ENCODE measurements at places on chromosomes 3 and 15.

- DNase-seq = no peak
These were observed 64.7 kb downstream of the KLF15 start for GRCh38 chr3:126292318-126293070.

GRCh38 chr3:16456784-16457415 lies 56.6 kb downstream of the RFTN1 start:
- DNase-seq = no peak

DNA sequence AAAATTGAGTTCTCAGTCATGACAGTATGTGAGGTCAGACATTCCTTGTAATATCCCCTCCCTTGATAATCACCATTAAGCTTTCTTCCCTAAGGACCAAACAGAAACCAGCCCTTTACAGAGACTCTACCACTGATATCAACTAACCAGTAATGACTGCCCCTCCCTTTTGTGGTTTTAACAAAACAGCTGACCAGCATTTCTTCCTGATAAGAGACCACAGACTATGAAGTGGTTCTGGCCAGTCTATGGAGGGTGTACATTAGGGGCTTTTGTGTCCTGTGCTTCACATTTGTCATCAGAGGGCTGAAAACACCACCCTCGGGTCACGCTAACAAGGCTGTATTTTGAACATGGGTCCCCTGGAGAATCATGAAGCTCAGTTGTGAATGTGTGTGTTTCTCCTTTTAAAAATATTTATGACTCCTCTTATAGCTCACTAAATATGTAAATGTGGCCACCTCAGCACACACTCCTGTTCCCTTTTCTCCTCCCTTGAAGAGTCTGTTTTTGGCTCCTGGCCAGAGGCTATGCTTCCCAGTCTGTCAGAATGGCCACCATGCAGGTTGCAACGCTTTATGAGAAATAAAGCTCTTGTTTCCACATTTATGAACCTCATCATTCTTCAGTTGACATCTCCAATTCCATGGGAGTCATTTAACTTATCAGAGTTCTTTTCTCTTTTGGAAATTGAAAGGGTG lies 239.3 kb downstream of the CPNE4 start:
- DNase-seq = no peak

GRCh38 chr15:88258093-88258641 lies 1.6 kb upstream of the NTRK3 start:
- peak; percentile 33 for DNase-seq

- DNase-seq = no peak
These were observed 65.2 kb downstream of the CERS3 start for GRCh38 chr15:100463515-100463914.

GRCh38 chr3:159721324-159721723 lies 267.3 kb upstream of the IL12A start:
- DNase-seq = no peak

DNA sequence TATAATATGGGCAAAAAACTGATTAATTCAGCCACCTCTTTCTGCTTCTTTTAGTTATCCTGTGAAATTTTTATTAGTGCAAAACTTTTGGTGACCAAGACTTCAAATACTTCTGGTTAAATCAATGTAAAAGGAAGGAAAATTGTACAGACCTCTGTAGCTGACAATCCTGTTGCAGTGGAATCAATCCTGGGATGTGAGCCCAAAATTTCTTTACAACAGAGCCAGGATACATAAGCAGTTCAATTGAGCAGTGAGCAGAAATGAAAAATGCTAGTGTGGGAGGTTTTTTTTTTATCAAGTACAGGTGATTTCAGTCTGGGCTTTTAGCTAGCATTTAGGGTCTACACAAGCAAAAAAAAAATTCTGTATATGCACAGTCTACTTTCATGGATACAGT lies 398.0 kb downstream of the OTOL1 start:
- DNase-seq = no peak

- DNase-seq = no peak
These were observed 4.1 kb downstream of the FOXP1 start for GRCh38 chr3:71579326-71579934.

GRCh38 chr3:37259291-37259690 lies 84.9 kb upstream of the LRRFIP2 start:
- no peak for DNase-seq

DNA sequence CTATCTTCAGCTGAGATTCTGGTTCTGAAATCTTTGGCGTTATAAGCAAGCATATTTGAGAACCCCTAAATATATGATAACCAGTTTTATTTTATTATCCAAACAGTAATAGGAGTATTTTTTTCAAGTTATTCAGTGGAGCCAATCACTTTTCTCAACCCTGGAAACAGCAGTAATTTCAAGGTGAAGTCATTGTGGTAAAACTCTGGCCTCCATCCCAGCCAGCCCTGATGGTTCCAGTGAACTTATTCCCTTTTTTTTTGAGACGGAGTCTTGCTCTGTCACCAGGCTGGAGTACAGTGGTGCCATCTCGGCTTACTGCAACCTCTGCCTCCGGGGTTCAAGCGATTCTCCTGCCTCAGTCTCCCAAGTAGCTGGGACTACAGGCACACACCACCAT lies 545.4 kb upstream of the IL12A start:
- no peak for DNase-seq

DNA sequence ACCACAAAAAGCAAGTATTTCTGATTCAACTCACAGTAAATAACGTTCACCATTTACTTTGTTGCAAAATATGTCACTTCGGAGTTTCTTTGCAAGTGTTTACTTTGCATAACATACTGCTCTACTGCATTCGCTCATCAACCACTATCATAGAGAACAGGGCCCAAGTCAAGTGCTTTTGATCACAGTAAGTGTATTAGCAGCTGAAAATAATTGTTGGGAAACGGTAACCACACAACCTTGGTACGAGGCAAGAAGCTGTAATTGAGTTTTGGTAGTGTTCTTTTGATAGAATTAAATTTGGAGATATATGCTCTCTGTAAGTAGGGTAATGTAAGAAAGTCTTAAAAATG lies 80.1 kb downstream of the SATB1 start:
- DNase-seq = no peak

DNA sequence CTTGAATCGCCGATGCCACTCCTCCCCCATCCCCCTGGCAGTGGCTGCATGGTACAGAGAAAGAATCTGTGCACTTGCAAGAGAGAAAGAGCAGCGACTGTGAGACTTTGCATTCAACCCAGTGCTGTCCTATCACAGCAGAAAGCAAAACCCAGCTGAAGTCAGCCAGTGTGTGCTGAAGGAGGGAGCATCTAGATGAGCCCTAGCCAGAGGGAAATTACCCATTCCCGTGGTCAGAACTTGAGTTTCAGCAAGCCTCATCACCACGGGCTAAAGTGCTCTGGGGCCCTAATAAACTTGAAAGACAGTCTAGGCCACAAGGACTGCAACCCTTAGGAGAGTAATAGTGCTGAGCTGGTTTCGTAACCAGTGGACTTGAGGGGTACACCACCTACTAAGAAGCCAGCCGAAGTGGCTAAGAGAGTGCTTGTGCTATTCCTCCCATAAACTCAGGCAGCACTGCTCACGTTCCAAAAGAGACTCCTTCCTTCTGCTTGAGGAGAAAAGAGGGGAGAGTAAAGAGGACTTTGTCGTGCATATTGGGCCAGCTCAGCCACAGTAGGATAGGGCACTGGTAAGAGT lies 15.2 kb upstream of the PIK3R4 start:
- no peak for DNase-seq

DNA sequence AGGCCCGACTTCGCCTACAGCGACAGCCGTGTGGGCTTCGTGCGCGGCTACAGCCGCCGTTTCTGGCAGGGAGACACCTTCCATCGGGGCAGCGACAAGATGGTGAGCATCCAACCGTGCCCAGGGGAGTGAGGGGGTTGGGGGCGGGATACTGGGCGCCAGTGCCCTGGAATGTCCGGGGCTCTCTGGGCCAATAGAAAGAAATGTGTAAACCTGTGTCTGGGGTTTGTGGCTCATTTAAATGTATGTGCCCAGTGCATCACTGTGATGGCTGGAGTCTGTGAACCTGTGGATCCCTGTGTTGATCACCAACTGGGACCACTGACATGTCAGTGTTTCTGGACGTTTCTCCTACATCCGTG lies 423 bp downstream of the CHAC1 start:
- no peak for DNase-seq
